Left lobe of liver (tissue), 2 donors: ENCODE measurements at places on chromosomes 3 and 15.

DNA sequence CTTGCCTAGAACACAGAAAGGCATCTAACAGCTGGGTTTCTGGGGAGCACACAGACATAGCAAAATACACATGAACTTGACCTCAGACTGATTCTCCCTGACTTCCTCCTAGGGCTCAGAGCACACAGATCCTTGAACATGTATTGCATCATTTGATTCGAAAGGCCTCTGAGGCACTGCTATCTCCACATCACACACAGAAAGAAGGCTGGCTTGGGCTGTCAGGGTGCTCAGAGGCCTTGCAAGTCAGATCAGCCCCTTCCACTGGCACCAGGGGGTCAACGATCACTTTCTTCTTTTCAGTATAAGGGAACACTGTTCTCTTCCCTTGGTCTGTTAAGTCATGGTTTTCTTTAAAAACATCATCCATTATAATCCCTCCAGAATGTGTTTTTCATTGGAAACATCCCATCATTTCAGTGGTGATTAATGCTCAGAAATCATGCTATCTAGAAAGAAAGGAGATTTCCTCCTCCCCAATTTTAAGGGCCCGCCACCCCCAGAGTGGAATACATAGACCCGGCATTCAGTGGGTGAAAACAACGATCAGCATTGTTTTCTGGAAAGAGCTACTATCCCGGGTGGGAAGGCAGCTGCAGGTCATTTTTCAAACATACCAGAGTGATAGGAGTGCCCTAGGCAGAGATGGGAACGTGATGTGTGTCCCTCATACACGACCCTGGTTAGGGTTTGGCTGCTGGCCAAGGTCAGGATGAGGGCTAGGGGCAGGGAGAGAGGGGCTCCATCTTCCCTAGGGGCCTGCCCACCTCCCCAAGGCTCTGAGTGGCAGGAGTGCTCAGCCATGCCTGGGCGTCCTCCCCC is 253.3 kb upstream of the LYSMD4 start:
- no peak for DNase-seq

DNA sequence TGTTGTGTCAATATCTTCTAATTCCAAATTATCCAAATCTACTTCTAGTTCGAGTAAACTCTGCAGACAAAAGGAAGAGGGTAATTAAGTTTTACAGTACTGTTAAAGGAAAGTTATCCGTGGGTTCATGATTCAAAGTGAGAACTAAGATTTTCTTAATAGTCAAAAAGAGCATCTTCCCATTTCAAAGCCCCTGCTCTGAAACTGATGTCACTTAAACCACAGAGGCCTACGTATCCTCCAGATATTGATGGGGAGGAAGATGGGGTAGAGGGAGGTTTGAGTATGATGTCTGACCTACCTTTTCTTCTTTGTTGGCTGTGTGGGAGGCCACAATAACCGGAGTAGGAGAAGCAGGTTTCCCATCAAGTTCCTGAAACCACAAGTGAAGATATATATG is 14.1 kb downstream of the MRPS22 start:
- no peak for DNase-seq

DNA sequence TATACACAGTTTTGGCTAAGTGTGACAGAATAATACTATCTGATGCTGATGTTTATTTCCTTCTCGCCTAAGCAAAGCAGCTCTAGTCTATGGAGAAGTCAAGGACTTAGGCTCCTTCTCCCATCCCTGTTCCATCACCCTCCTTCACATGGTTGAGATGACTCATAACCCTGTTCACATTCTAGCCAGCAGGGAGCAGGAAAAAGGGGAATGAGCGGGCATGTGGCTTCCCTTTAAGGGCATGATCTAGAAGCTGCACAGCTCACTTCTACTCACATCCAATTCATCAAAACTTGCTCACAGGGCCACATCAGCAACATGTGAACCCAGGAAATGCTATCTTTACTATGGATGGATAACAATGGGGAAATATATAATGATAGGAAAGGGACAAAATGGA is 40.9 kb downstream of the CBLB start:
- no peak for DNase-seq

- DNase-seq, result no peak
These were observed 21.4 kb downstream of the GRAMD2A start for GRCh38 chr15:72176159-72176558.

GRCh38 chr15:49627407-49627877 is 6.6 kb downstream of the DTWD1 start:
- no peak for DNase-seq

- DNase-seq, result no peak
These were observed 11.8 kb upstream of the TNFAIP8L3 start for GRCh38 chr15:51106481-51106880.

DNA sequence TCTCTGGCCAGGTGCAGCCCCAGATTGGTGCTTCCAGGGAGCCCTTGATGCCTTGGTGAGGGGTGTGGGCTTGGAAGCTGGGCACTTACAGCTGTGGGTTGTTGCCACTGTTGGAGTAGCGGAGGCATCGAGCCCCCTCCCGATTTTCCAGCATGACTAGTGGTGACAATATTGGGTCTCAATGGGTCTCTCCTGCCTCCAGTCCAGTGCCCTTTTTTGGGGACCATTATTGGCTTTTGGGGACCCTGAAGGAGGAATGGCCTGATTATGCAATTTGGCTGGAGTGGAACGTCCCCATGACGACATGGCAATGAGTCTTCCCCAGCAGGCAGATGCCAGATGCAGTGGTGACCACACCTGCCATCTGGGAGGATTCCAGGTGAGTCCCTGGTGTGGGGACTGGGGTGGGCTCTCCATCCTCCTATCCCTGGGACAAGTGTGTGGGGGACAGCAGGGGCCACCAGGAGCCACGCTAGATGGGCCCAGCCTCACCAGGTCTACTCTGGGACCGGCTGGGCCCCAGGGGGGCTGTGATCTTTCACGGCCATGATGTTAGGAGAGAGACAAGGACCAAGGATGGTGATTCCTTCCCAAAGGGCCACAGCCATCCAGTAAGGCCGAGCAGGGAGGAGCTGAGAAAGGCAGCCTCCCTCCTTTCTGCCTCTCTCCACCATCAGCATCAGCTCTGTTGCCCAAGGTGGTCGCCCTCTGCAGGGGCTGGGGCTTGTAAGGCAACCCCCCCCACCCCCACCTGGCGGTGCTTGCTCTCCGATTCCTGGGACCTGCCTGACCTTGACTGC is 196.8 kb downstream of the GOLGA6L6 start:
- DNase-seq, result peak; percentile 49

DNA sequence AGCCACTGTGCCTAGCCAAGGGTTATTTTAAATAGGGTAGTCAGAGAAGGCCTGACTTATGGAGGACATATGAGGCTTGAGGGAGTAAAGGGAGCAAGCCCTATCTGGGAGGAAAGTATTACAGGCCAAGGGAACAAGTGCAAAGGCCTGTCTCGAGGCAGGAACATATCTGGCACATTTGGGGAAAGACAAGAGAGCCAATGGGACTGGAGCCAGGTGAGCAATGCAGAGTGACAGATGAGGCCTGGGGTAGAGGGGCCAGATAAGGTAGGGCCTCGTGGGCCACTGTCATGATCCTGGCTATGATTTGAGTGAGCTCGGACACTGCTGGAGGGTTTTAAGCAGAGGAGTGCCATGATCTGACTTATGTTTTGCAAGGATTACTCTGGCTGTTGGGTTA is 43.8 kb downstream of the DCP1A start:
- peak; percentile 57 for DNase-seq

DNA sequence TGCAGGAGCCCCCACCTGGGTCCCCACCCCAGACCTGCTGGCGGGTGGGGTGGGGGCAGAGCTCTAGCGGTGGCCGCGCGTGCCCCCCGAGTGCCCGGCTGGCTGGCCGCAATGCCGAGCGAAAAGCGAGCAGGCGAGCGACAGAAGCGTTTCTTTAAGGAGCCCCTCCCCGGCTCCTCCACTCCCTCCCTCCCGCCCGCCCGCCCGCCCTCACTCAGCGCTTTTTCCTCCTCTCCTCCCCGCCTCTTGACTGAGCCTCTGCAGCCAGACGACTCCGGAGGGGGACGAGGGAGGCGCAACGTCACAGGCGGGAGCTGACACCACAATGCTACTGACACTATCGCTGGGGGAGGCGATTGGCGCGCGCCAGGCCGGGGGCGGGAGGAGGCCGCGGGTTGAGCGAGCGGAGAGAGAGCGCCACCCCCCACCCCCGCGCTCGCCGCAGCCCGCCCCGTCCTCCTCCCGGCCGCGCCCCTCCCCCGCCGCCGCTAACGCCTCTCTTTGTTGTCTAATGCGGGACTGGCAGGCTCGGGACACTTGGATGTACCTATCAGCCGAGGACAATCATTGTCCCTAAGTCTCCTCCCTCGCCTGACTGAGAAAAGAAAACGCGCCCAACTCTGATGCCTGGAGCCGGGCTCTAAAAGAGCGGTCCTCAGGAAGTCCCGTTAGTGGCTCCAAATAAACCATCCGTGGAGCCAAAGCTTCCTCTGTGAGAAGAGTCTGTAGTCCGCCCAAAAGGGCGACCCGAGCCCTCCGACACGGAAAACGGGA is at the start of gene MEX3B:
Gene MEX3B (minus strand): TSS at position 127 of the 774 bp plus-strand sequence. CDS start 313 bp downstream, outside the sequence.
- peak; percentile 85 for DNase-seq

GRCh38 chr3:123096731-123097130 is 29.9 kb downstream of the PDIA5 start:
- DNase-seq, result peak; percentile 83

GRCh38 chr3:194281306-194281705 is 69.8 kb downstream of the CPN2 start:
- DNase-seq, result no peak

DNA sequence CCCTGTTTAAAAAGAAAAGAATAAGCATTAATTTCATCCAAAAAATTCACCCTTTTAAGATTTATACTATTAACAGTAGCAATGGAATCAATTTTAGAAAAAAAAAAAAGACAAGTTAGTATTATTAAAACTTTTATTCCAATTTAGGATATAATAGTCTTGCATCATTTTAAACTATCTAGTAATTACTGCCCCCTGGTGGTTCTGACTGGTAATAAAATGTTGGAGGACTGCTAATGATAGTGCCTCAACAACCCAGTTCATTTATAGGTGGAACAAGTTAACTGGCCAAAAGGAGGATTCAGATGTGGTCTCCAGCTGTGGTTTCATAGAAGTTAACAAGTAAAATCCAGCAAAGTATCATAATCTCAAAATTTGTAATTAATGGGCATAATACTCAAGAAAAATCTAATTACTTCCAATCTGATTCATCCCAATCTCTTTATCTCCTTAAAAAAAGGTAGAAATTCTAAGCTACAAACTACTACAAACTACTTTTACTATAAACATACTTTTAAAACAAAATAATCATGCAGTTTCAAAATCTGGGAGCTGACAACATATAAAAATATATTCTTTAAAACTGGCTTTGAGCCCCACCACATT is 30.7 kb upstream of the WDR49 start:
- no peak for DNase-seq

DNA sequence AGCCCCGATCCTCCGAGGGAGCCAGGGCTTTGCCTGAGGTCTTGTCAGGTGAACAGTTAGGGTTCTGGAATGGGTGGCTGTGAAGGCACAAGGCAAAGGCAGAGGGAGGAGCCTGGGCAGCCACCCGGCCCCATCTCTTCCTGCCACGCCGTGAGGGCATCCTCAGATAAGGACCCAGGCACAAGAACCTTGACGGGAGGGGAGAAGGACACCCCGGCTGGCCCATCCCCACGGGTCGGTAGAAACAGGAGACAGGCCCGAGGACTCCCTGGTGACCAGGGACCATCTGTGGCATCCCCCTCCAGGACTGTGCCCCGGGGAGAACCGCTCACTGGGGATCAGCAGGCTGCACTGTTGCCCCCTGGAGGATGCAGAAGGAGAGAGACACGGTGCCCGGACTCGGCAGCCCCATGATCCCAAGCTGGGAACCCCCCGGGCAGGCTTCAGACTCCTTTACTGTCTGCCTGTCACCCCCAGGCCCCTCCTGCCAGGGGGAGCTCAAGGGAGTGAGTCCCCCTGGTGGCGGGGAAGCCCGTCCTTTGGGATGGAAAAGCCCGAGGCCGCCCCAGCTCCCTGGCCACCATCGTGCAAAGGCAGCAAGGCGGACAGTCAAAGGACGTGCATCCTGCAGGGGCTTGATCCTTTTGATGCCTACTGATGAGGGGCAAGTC is 12.3 kb upstream of the PCSK6 start:
- DNase-seq, result no peak

GRCh38 chr3:194806991-194807630 is 121.4 kb downstream of the FAM43A start:
- no peak for DNase-seq

GRCh38 chr3:59831394-59831793 is 781.6 kb upstream of the CFAP20DC start:
- DNase-seq, result no peak

DNA sequence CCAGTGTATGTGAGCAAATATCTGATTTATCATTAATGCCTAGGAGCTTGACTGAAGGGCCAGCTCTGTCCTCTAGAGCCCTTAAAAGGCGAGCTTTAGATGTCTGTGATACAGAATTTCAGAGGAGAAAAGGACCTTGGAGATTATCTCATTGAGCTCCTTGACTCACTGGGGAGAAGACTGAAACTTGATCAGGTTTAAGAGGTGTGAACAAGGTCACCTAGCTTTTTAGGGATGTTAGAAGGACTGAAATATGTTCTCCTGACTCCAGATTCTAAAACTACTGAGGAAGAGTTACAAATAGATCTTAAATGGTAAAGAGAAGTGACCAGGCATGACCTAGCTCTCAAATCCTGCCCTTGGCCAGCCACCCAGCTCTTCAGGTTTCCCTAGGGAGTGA is 193.7 kb upstream of the BHLHE40 start:
- no peak for DNase-seq

GRCh38 chr3:98058244-98058960 is 23.3 kb upstream of the GABRR3 start:
- no peak for DNase-seq

GRCh38 chr3:157559401-157559800 is 56.2 kb upstream of the VEPH1 start:
- DNase-seq, result no peak

DNA sequence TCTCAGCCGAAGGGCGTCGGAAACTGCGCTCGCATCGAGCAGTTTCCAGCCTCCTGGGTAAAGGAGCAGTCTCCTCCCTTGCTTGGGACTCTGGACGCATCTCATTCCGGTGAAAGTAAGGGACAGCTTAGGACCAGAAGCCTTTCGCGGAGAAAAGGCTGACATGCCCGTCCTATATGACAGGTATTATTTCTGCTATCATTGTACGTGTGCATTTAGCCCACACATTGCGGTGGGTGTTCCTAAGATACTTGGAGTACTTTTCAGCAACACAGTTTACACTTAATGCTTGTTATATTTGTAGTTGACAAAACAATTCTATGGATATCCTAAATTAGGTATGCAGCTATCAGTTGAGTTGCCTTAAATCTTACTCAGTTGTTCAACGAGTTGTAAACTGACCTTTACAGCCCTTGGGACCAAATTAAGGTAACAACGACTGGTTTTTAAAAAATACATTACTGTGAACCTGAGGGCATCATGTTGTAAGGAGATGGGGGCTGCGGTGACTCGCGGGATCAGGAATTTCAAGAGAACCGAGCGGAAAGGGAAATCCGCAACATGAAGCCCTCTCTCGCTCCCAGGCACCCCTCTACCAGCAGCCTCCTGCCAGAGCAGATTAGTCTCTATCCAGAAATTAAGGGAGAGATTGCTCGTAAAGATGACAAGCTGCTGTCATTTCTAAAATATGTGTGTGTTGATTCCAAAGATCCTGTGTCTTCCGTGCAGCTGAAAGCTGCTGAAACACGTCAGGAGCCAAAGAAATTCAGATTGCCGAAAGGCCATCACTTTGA is 632 bp upstream of the COPS2 start:
- no peak for DNase-seq
